ENCODE measurements at places on chromosomes 11 and 22.

DNA sequence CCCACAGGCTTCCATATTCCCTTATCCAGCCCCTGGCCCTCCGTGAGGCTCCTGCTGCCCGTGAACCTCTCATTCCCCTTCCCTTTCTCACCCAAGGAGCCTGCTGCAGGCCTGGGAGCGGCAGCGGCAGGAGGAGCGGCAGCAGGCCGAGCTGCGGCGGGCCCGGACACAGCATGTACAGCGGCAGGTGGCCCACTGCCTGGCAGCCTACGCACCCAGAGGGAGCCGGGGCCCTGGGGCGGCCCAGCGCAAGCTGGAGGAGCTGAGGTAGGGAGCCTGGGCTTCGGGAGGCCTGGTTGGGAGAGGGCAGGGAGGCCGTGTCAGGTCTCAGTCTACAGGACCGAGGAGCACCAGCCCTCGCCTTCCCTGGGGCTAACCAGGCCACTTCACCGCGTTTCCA is 8.1 kb upstream of the SART1 start:
- DNase-seq = no peak

DNA sequence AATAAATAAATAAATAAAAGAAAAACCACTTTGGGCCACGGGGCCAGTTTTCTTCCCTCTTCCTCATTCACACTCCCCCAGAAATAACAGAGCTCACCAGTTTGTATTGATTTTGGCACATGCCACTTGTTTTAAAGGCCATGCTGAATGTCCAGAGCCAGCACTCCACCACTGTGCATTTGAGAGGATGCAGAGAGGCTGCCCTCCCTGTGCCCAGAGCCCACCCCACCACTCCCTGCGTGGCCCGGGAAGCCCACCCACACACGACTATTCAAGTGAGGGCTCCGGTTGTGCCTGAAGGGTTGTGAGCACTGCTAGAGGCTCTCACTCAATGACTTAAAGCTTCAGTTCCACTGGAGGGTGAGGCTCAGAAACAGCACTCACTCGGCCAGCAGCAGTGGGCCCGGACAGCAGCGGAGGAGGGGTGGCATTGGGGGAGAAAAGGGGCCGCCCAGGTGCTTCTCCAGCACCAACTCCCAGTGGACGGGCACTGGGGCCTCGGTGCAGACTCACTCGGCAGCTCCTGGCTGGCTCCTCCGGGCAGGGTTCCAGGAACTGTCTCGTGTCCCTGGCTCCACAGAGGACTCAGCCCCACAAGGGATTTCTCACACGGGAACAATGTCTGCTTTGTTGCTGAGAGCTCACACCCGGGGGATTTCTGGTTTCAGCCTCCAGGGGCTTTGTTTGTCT is 112.7 kb downstream of the SHANK2 start:
- no peak for DNase-seq

DNA sequence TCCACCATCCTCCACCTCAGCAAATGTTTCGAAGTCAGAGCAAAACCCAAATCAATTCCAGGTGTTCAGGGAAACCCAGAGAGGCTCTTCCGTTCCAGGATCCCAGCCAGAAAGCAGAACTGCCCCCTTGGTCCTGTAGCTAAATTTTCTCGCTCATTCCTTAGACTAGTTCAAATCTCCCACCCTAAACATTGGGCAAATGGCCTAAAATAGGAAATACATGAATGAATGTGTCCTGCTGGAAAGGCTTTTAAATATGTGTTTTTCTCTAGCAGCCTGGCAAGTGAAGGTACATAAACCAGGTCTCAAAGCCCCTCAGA is 89.6 kb downstream of the ETS1 start:
- DNase-seq = no peak

- no peak for DNase-seq
These were observed 94.1 kb downstream of the KCNQ1 start for GRCh38 chr11:2538951-2539350.

- peak; percentile 26 for DNase-seq
These were observed 21.7 kb downstream of the TMPRSS13 start for GRCh38 chr11:117907276-117908108.

DNA sequence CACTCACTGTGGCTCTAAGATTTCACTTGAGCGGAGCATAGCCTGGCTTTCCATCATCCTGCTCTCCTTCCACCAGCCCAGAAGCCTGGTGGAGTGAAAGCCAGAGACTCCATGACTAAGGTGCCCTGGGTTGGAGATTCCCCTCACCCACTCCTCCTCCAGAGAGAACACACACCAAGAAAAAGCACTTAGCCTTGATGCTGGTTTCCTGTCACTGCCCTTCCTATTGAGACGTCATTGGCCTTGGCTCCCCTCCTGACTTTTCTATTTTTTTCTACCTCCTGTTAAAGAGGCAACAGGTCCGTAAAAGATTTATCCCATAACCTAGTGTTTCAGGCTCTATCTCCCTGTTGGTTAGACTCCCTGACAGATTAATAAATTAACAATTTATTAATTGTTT is 38.5 kb upstream of the APLNR start:
- no peak for DNase-seq

DNA sequence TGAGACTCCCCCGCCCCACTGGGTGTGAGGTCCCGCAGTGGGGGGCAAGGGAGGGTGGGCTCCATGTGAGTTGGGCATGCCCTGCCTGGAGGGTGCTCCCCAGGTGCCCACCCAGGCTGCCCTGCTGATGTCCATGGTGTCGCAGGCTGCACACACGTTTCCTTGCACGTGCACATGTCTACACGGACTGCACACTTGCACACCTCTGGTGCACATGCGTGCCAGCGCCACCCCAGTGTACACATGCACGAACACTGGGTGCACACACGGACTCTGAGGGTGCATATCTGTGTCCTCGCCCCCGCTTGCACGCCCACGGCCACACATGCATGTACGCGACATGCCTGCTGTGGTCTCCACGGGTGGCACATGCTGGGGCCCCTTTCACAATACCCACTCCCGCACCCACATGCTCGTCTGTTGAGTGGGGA is 35.2 kb upstream of the PRODH start:
- no peak for DNase-seq

DNA sequence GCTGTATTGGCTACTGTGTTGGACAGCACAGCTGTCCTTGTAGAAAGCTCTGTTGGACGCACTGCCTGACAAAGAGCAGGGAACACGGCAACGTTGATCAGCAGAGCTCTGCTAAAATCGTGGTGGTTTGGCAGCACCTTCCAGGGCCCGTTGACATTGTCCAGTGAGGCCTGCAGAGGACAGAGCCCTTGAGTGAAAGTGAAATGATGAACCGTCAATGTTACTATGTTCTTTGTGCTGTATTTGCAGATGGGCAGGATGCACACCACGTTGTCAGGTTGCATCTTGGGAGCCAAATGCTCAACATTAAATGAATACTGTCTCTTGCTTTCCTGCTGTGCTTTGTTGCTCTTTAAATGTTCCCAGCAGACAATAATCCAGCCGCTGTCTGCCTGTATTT is 69.7 kb downstream of the NELL1 start:
- DNase-seq = no peak

DNA sequence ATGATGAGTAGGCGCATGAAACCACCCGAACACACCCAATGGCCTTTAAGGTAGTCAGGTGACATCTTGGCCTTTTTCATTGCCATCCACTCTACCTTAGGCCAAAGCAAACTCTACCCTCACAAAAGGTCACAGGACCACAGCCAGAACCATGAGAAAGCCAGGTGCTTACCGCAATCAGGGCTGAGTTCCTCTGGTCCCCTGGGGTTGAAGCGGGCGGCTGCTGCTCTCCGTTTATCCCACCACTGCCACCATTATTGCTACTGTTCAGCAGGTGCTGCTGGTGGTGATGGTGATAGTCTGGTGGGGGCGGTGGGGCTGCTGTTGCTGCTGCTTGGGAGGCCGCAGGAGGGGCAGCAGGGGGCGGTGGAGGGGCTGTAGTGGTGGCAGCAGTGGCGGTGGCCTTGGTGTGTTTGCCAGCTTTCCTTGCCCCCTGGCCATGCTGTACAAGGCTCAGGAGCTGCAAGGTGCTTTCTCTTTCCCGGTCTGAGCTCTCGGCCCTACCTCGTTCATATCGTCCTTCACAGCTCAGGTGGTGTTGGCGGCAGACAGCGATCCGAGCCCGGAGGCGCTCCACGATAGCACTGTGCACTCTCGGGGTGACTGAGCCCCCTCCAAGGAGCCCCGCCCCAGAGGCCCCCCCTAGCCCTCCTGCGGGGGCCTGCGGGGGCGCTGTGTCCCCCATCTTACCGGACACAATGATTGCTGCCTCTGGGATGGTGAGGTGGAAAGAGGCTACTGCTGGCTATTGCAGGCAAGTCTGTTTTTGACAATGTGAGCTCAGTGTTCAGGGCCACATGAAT is 1.6 kb downstream of the MAML2 start:
- DNase-seq = peak; percentile 46

DNA sequence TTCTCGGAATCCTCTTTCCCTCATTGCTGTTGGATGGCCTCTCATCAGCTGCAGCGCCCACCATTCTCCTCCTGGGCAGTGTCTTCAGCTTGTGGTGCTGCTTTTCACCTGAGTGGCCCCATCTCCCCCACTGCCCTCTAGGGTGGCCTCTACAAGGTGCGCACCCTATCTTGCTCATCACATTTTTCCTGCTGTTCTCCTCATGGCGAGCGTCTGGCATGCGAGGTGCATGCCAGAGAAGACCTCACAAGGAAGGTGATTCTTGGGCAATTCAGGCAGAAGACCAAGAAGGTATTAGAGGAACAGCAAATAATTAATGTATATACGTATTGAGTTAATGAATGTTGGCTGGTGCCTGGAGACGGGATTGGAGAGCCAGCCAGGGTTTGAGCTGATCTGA is 3.1 kb downstream of the AP2A2 start:
- no peak for DNase-seq

GRCh38 chr11:76666830-76667229 is 3.7 kb downstream of the LRRC32 start:
- DNase-seq = no peak

- no peak for DNase-seq
These were observed 52.5 kb upstream of the SYN3 start for GRCh38 chr22:33110562-33111163.

DNA sequence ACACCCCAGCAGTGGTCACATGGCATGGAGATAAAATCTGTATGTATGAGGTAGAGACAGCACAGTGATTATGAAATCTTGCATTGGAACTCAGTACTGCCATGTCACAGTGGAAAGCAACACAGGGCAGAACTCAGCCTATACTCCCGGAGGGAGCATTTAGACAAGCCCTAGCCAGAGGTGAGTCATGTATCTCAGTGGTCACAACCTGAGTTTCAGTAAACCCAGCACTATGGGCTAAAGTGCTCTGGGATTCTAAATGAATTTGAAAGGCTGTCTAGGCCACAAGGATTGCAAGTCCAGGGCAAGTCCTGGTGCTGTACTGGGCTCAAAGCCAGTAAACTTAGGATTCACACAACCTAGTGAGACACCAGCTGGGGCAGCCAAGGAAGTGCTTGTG is 1717.1 kb upstream of the RAG2 start:
- DNase-seq = no peak

DNA sequence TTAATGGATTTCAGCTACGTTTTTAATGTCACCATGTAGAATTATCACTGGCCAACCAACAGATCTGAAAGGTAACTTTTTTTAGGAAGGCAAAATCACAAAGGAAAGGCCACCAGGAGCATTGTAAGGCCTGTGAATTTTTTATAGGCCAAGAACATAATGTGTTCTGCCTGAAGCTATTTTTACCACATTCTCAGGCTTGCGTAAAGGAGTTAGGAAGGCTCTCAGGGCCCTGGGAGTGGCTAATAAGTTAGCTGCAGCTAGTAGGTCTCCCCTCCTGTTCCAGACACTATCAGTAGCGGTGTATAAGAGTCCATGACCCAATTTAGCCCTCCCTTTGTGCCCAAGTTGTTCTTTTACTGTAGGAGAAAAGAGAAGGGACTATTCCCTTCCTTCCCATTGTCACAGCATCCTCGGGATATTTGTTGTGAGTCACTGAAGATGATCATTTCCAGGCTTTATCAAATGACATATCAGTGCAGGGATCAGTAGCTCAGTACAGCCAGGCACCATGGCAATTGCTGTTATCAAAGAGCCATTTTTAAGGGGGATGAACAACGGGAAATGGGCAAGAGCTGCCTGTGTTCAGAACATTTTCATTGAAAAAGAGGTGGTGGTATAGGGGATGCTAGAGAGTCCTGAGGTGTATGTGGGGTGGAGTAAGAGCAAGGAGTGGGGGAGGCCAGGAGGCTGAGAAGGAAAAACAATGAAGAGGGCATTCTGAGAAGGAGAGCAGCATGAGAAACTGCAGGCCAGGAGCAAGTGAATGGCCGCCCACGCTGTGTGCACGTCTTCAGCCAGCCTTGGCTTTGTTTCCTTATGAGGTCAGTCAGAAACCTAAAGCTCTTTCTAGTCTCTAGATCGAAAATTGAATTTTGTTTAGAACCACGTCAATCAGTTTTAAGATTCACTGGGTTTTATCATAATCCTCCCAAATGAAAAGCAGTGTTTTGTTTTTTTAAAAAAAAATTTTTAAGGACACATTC is 940.3 kb downstream of the NTM start:
- DNase-seq = no peak

DNA sequence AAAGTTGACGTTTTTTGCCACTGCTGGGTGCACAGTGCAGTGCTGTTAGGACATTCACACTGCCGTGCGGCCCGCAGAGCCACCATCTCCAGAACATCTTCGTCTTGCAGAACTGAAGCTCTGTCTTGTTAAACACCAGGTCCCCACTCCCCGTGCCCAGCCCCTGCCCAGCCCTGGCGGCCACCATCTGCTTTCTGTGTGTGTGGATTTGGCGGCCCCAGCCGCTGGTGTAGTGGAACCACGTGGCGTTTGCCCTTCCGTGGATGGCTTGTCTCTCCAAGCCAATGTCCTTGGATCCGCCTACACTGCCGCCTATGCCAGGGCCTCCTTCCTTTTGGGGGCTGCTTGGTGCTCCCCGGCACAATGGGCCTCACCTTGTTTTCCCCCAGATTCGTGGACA is 8.2 kb upstream of the MUC5AC start:
- DNase-seq = no peak

GRCh38 chr11:94803491-94803890 is 35.3 kb downstream of the AMOTL1 start:
- no peak for DNase-seq

- no peak for DNase-seq
These were observed 43.9 kb downstream of the RELT start for GRCh38 chr11:73420136-73420535.

DNA sequence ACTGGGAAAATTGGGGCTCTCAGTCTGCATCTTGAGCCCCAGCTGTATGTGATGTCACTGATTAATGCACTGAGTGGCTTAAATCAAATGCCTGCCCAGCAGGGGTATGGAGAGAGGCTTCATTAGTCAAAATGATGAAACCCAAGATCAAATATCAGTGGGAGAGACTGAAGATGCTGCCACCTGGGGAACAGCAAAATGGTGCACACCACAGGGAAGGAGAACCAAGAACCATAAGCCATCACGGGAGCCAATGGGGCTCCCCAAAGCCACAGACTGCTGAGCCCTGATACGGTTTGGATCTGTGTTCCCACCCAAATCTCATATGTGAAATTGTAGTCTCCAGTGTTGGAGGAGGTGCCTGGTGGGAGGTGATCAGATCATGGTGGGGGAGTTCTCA is 85.6 kb downstream of the CTTN start:
- no peak for DNase-seq

All from T follicular helper cell (primary cell).